ENCODE measurements at places on chromosomes 2 and 18.
A peak's percentile ranks its signal among the peaks of the same experiment; 100 is the strongest.

DNA sequence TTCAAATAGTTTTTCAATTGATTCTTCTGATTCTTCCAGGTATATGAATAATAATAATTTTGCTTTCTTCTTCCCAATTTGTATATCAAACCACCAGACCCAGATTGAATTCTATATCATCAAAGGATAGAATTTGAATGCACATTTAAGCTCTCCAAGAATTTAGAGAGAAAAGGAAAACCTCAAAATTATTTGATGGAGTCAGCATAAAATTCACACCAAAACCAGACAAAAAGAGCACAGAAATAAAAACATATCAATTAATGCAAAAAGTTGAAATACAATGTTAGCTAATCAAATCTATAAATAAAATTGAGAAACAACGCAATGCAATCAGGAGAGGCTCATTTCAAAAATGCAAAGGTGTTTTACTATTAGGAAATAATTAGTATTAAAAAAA, 248.0 kb upstream of the HS6ST1 start:
- DNase-seq = no peak

- no peak for DNase-seq
Measured at GRCh38 chr2:39719317-39719716, 53.6 kb downstream of the TMEM178A start.

DNA sequence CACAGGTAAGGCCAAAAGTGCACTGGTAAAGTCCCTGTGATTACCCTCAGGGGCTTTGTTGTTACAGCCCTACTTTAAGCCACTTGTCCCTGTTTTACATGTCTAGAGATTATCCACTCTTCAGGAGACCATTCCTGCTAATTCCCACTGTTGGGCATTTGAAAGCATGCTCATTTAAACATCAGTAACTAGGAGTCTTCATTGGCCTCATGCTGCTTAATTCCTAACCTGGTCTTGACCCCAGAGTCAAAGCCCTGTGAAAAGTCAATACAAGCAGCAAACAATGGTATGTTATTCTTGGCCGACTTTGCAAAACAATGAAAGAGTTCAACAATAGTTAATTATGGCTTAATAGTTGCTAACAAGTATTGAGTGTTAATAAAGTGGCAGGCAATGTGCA, 23.2 kb downstream of the AFF3 start:
- DNase-seq = no peak

DNA sequence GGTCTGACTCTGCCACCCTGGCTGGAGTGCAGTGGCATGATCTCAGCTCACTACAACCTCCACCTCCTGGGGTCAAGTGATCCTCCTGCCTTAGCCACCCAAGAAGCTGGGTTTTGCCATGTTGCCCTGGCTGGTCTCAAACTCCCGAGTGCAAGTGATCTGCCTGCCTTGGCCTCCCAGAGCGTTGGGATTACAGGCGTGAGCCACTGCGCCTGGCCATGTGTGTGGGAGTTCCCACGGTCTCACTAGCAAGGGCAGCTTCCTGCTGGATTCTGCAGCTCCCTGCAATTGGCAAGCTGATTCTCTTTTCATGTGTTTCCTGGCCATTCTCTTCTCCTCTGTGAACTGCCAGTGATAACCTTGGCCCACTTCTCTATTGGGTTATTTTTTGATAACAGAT, 84.0 kb downstream of the USP40 start:
- DNase-seq = no peak

GRCh38 chr2:200616193-200616592, 30.4 kb downstream of the AOX1 start:
- DNase-seq = peak; percentile 59

DNA sequence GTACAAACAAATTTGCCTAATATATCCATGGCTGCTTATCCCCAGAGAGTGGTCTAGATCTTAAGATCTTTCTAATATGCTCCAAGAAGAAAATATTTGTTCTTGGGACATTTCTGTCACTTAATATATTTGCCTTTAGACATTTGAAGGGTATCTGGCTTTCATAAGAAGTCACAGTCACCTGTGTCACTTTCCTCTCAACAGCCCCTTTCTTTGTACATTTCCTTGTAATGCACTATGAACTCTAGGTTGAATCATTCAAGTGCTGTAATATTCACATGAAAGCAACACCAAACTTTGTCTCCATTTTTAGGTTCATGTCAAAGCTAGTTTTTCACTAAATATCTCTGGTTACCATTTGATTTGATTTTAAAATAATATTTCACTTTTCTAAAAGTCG, 41.4 kb upstream of the NABP1 start:
- DNase-seq = no peak

DNA sequence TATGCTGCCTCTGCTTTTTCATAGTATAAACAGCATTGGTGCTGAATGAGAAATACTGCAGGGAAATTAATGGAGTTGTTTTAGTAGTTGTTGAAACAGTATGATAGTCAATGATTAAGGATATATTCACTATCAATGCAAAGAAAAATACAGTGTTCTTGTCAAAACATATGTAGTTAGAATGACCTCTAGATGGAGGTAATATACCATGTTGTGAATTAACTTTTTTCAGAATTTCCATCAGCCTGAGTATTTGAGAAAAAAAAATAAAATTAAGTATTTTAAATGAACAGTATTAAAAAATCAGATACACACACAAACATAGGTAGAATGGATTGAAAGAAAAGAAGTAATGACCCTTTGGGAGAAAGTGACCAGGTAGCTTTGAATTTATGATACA, 59.5 kb downstream of the RMDN2 start:
- no peak for DNase-seq

GRCh38 chr2:74515981-74516633, 1.9 kb downstream of the TLX2 start:
- no peak for DNase-seq

GRCh38 chr2:230068651-230069055, at the start of gene SLC16A14:
Gene SLC16A14, minus strand, starts transcription at chr2:230068924. Its CDS starts 9,572 bp downstream, at chr2:230059352.
- peak; percentile 44 for DNase-seq

DNA sequence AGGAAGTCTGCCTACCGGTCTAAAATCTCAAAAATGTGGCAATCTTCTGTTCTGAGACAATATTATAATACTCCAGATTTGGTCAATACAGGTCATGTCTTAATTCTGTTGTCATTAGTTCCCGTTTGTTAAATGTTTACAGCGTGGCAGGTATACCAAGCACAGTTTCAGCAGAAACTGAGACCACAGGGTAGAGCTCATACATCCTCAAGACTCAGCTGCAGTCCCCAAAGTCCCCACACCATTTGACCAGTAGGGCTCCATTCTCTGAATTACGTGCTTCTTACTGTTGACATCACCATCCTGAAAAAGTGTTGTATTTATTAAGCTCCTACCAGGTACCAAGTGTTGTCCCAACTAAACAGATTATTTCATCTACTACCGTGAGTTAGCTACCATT, 157.1 kb downstream of the MC4R start:
- DNase-seq = no peak

DNA sequence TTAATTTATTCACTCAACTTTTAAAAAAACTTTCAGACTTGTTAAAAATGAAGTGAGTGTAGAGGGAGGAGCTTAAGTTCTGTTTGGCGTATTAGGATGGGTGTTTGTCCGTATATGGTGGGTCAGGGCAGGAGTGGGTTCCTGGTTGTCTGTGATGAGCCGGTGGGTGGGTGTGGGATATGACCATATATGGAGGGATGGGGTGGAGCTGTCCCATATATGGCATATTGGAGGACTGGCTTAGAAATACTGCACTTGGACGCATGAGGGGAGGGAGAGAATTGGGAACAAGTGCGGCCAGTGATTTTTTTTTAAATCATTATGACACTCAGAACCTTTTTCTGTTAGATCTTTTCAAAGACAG, 1.5 kb downstream of the KDM3A start:
- DNase-seq = peak; percentile 66

DNA sequence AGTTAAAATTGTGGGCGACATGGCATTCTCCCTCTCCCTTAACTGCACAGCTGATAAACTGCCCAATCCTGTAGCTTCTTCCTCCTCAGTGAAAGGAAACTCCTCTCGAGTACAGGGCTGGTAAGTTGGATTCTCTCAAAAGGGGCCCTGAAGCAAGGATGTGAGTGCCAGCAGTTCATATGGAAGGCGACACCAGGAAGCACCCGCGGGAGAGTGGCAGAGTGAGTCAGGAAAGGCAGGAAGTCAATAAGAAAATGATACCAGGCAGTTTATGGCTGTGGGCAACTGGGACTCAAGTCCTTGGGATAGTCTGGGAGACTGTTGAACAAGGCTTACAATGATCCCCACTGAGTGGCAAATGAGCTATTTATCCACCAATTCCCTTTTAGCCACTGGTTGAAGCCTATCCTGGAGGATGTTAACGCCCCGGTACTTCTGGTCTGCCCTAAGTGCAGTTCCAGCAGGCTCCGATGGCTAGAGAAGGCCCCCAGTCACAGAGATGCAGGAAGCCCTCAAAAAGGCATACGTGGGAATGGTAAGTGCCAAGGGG, 34.8 kb downstream of the ABHD3 start:
- no peak for DNase-seq

GRCh38 chr2:222492683-222493082, 68.3 kb downstream of the SGPP2 start:
- DNase-seq = no peak

DNA sequence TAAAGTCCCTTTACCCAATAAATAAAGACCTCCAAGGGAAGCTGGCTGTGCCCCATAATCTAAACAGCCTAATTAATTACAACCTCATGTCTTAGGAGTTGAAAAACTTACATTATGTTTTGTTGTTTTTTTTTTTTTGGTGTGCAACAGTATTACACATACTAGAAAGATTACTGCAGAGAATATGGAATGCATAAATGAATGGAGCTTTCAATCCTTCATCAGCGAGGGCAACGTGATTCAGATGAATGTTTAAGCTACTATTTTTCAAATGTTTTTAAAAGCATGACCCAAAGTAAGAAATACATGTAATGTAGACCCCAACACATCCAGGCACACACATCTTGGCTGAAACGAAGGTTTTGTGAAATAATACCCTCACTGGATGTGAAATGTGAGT, 167.1 kb upstream of the FN1 start:
- DNase-seq = no peak

DNA sequence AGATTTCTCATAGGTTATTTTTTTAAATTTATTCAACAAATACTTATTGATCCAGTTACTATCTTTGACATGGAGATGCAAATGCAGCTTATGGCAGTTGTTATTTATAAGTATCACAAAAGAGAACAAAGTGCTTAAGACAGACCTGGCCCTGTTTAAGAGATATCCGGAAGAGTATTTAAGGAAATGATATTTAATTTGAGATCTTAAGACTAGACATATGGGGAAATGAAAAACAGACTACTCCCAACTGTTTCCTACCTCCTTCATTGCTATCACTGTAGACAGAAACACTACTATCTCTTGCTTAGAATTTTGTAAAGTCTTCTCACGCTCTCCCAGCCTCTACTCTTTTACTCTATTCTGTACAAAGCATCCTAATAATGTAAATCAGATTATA, 36.0 kb downstream of the RPRD1A start:
- DNase-seq = no peak

DNA sequence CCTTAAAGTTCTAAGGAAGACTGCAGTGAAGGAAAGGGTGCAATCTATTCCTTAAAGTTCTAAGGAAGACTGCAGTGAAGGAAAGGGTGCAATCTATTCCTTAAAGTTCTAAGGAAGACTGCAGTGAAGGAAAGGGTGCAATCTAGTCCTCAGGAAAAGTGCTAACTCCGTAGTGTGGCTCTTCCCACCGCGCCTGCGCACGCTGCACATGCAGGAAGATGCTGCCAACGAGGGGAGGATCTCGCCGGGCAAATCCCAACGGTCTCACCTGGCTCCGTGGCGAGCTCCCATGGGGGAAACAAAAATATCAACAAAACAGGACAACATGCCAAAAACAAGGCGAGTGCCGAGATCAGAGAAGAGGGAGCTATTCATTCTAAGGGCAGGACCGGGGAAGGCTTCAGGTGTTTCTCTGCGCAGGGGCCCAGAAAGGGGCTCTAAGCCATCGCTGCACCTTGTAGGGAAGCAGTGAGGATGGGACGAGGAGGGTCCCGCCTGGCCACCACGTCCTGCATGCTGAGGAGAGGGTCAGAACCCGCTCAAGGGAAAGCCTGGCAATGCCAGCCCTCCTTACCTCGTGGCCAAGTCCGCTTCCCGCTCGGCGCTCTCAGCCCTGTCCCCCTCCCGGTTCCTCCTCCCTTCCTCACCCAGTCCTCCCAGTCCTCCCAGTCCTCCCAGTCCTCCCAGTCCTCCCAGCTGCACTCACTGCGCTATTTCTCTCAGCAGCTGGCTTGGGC, 24.5 kb downstream of the TIMM21 start:
- no peak for DNase-seq

DNA sequence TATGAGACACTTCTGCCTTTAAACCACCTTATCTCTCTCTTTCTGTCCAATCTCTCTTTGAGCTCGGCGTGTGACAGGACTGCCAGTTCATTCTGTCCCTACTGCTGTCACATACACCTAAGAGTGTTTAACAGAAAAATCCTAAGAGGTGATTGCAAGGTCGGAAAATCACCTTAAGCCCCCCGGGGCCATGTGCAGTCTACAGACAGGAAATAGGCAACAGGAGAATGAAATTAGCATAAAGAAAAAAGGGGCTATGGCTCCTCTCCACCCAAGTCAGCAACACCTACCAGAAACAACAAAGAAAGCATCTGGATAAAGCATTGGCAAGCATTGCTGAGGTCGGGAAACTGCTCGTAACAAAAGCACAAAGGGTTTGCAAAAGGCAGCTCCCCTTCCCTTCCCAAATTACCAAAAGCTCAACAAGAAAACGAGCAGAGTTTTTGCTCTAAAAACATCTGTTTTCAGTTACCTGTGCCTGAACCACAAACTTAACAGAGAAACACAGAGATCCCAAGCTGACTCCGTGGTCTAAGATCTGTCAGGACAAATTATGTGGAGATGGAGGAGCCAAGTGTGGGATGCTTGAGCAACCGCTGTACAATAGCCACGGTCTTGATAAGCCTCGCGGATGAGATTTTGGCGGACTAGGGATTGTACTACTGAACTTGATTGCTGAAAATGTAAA, 30.4 kb downstream of the ANKRD44 start:
- DNase-seq = no peak

- no peak for DNase-seq
Measured at GRCh38 chr2:113877711-113878598, 11.9 kb upstream of the ACTR3 start.

DNA sequence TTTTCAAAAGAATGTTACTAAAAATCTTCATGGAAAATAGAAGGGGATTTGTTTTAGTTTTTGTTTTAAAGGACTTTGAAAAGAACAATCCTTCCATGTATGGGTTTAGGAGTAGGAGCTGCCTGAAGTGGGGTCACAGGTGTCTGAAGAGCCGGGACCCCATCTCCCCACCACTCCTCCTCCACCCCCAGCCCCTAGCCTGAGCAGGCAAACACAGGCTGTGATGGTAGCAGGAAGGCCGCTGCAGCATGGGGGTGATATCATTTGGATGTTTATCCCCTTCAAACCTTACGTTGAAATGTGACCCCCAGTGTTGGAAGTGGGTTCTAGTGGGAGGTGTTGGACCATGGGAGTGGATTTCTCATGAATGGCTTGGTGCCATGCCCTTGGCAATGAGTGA, 93.0 kb downstream of the ZBTB7C start:
- no peak for DNase-seq

DNA sequence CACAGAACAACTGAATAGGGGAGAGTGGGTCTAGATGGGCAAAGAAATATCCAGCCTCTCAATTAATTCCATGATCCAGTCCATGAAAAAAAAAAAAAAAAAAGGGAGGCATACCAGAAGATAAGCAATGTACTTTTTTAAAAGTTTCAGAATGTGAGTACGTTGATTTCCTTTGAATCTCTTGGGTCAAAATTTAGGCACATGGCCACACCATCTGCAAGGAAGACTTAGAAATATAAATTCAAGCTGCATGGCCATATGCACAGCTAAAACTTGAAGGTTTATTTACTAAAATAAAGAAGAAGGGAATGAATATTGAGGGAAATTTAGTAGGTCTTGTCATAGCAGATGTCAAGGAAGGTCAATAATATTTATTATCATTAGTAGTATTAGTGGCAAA, 286.5 kb upstream of the CDH7 start:
- DNase-seq = no peak
